ENCODE measurements at places on chromosomes 13 and 19. TPM values are rescaled to one million over a fixed set of nuclear protein-coding genes. Genes with fewer than 3 reads are reported as not detected.
A peak's percentile ranks its signal among the peaks of the same experiment; 100 is the strongest.

ATP11A gene
- 69.6 TPM for total RNA-seq

FAM98C gene
- 11.2 TPM for total RNA-seq

IGFL1 gene
- not detected for total RNA-seq

APOC4 gene
- total RNA-seq = not detected

S1PR4 gene
- 33.7 TPM for total RNA-seq

TNFSF11 gene
- total RNA-seq = 14.7 TPM

ACP5 gene
- total RNA-seq = 43.6 TPM

CRLF1 gene
- total RNA-seq = 0.43 TPM

UBL3 gene
- 13.7 TPM for total RNA-seq

CYP4F2 gene
- 1.1 TPM for total RNA-seq

DNA sequence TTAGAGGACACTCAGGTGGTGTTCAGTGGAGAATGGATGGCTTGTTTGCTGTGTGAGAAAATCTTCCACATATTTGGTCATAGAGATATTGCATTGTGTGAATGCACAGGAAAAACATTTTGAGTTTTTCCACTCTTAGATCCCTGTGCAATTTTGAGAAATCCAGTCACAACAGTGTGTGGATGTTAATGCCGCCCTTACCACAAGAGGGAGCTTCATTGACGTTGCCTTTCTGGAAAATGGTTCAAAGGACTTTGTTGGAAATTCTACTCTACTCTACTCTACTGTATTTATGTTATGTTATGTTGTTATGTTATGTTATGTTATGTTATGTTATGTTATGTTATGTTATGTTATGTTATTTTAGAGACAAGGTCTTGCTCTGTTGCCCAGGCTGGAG, 13.4 kb downstream of the ZNF20 start:
- H3K27ac ChIP-seq = no peak overlapping the region
- no peak for DNase-seq
- no peaks in the 10 kb centered on the region for H3K27me3 ChIP-seq
- no peaks in the 10 kb centered on the region for H3K4me1 ChIP-seq

DNA sequence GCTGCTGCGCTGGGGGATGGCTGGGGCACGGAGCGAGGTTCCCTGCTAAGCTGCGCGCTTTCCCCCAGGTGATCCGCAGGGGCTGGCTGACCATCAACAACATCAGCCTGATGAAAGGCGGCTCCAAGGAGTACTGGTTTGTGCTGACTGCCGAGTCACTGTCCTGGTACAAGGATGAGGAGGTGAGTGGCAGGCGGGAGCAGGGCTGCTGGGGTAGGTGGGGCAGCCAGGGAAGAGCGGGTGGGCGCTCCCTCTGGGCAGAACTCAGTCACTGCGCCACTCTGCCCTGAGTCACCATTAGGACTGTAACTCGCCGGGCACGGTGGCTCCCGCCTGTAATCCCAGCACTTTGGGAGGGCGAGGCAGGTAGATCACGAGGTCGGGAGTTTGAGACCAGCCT, 23.8 kb downstream of the TMED1 start:
- no peak overlapping the region for H3K4me3 ChIP-seq
- H3K27ac ChIP-seq = no peak overlapping the region
- H3K36me3 ChIP-seq = peaks cover 17% of the 10 kb centered on the region
- DNase-seq = no peak
- no peaks in the 10 kb centered on the region for H3K4me1 ChIP-seq

DNA sequence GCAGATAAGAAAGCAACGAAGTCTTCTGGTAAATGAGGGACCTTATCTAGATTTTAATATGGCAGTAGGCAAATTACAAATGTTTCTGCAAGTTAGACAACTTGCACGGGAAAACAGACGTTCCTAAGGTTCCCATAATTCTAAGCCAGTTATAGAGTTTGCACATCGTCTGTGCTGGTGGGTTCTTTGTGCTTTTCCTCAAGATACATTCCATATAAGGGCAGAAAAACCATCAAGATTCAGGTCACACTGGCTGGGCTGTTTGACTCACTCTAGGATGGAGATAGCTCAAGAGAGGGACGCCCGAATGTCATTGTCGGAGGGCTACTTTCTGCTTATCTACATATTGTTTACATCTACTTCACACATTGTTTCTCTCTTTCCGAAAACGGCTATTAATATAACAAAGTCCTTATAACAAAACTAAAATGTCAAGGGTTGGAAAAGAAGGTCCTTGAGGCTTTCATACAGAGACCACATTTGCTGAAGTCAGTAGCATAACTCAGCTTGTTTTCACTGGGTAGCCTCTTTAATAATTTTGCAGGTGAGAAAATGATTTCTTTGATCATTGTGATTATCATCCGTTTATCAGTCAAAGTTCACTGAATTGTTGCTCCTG, 44.4 kb downstream of the SOX1 start:
- no peak for DNase-seq
- no peak overlapping the region for H3K27ac ChIP-seq
- no peaks in the 10 kb centered on the region for H3K4me1 ChIP-seq
- no peak overlapping the region for H3K4me3 ChIP-seq
- H3K27me3 ChIP-seq = no peaks in the 10 kb centered on the region
- no peaks in the 10 kb centered on the region for H3K36me3 ChIP-seq

- H3K4me1 ChIP-seq = peaks cover 7% of the 10 kb centered on the region
- no peaks in the 10 kb centered on the region for H3K36me3 ChIP-seq
- no peak overlapping the region for H3K4me3 ChIP-seq
These were observed 6.6 kb downstream of the NDUFB7 start for GRCh38 chr19:14565298-14565679.

DNA sequence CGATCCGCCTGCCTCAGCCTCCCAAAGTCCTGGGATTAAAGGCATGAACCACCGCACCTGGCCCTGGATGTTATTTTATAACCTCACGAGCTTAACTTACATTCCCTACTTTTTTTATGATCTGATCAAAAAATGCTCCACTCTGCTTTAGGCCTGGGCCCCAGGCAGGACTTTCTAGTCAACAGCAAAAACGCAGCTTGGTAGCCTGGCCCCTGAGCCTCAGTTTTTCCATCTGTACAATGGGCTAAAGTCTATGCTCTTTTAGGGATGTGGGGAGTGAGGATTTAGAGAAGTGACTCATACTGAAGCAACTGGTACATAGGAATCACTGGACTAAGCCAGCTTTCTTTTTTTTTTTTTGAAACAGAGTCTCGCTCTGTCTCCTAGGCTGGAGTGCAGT, 11.9 kb upstream of the PIK3R2 start:
- H3K36me3 ChIP-seq = peaks cover 32% of the 10 kb centered on the region
- H3K27me3 ChIP-seq = no peaks in the 10 kb centered on the region
- H3K4me1 ChIP-seq = no peaks in the 10 kb centered on the region
- no peak overlapping the region for H3K27ac ChIP-seq
- DNase-seq = no peak

GRCh38 chr13:90594681-90595080, 752.8 kb upstream of the MIR17HG start:
- no peaks in the 10 kb centered on the region for H3K36me3 ChIP-seq
- no peak overlapping the region for H3K4me3 ChIP-seq
- H3K27me3 ChIP-seq = no peaks in the 10 kb centered on the region
- no peak overlapping the region for H3K27ac ChIP-seq
- no peak for DNase-seq

DNA sequence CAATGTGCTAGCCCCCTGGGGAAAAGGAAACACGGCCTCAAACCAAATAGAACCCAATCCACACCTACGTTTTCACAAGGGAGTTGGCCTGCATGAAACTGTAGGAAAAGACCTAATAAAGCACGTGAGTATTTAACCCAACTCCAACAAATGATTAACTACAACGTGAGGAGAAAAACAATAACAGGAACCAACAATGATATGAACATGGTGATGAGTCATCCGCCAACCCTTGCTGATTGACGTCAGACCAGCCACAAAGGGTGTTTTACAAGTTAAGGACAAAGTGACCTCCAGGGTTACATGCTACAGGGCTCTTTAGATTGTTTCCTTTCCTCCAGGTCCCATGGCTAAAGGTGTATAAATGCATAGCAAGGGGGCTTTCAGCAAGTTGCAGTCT, 460.5 kb downstream of the COG6 start:
- H3K4me1 ChIP-seq = no peaks in the 10 kb centered on the region
- no peak overlapping the region for H3K27ac ChIP-seq
- H3K27me3 ChIP-seq = no peaks in the 10 kb centered on the region
- H3K4me3 ChIP-seq = no peak overlapping the region
- peak; percentile 48 for DNase-seq
- H3K36me3 ChIP-seq = no peaks in the 10 kb centered on the region

DNA sequence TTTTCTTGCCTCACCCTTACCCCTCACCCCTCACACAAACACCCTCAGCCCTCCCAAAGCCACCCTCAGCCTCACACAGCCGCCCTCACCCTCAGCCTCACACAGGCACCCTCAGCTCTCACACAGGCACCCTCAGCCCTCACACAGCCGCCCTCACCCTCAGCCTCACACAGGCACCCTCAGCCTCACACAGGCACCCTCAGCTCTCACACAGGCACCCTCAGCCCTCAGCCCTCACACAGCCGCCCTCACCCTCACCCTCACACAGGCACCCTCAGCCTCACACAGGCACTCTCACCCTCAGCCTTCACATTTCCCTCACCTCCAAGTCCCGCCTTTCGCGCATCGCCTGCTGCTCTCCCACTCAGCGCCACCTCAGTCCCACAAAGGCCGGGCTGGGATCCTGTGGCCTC, 287 bp upstream of the ZSCAN22 start:
- peak overlapping the region; percentile 79 for H3K27ac ChIP-seq
- H3K4me1 ChIP-seq = peaks cover 5% of the 10 kb centered on the region
- H3K27me3 ChIP-seq = no peaks in the 10 kb centered on the region
- no peaks in the 10 kb centered on the region for H3K36me3 ChIP-seq

- DNase-seq = no peak
- peaks cover 9% of the 10 kb centered on the region for H3K4me1 ChIP-seq
- H3K27ac ChIP-seq = peak overlapping the region; percentile 88
- peak overlapping the region; percentile 85 for H3K4me3 ChIP-seq
- H3K36me3 ChIP-seq = peaks cover 15% of the 10 kb centered on the region
These were observed 533 bp downstream of the ZNF544 start for GRCh38 chr19:58229255-58229639.

DNA sequence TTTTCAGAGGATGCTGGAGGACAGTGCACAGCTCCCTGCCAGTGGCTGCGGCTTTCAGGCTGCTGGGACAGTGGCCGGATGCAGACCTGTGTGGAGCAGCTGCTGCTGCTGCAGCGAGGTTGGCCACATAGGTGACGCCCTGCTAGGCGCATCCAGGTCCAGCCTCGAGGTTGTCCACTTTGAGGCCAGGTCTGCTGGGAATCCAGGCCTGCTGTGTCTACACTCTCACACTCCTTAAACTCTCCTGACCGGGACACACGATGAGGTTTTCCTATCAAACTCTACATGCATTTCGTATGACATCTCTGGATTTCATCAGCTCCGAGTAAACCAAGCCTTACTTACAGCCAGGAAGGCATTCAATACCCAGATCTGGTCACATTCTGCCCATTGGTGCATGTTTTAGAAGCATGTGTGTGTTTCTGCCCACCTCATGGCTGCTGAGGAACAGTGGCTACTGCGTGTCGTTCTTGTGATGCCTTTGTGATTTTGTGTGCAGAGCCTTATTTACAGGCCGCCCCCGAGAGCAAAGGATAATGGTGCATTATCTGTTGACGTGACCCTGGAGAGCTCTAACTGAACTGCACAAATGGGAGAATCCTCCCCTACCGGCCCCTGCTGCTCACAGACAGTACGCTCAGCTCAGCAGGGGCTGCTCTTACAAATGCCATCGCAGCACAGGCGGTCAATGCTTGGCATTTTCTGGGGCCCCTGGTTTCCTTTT, 12.3 kb upstream of the MCF2L start:
- no peaks in the 10 kb centered on the region for H3K27me3 ChIP-seq
- H3K4me3 ChIP-seq = no peak overlapping the region
- no peak overlapping the region for H3K27ac ChIP-seq

DNA sequence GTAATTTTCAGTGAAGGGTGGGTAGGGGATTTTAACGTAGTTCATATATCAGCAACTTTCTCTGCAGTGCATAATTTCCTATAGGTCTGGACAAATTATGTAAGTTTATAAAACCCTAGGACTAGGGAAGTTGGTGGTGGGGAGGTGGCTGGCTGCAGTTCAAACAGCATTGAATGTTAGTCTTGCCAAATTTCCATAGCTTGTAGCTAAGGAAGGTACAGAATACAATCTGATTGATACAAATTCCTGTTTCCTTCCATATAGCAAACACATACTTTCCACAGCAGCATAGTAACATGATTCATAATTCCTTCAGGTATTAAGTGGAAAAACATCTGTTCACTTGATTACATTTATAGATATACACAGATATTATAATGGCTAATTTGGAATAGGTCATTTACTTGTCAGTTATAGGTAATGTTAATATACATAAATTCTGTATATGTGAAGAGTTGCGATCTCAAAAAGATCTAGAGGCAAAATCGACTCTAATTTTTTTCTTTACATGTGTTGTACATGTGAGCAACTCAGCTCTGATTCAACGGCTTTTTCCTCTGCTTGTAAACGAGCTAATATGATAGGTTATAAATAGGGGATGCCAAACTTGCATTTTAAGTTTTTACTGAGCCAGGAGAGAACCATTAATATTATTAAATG, 233.4 kb upstream of the CSNK1A1L start:
- no peaks in the 10 kb centered on the region for H3K27me3 ChIP-seq
- no peak overlapping the region for H3K4me3 ChIP-seq
- no peak overlapping the region for H3K27ac ChIP-seq

DNA sequence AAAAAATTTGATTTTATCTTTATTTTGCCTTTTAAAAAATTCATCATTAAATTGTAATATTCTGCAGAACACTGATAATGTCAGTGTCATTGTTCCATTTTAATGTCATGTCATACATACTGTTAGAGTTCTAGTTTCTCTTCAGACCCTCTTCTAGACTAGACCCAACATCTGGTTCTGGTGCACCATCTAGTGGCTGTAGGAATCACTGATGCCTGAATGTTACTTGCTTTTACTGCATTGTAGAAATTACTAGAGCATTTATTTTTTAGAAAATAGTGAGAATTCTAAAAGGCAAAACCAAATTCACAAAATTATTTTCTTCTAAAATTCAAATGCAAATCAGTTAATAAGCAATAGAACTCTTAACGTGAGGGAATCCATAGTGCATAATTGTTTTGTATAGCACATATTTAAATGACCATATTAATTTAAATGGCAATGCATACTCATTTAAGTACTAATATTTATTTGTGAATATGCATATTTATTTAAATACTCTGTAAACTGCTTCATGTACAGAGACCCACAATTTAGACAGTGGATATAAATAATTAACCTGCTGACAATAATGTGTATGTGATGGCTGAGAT, 425.7 kb downstream of the KLF12 start:
- H3K27ac ChIP-seq = no peak overlapping the region
- no peaks in the 10 kb centered on the region for H3K36me3 ChIP-seq
- no peaks in the 10 kb centered on the region for H3K27me3 ChIP-seq
- no peak for DNase-seq
- no peaks in the 10 kb centered on the region for H3K4me1 ChIP-seq

- no peaks in the 10 kb centered on the region for H3K27me3 ChIP-seq
- DNase-seq = no peak
- H3K27ac ChIP-seq = no peak overlapping the region
- no peaks in the 10 kb centered on the region for H3K36me3 ChIP-seq
- H3K4me1 ChIP-seq = no peaks in the 10 kb centered on the region
These were observed 45.7 kb upstream of the TDRD3 start for GRCh38 chr13:60351326-60351725.

DNA sequence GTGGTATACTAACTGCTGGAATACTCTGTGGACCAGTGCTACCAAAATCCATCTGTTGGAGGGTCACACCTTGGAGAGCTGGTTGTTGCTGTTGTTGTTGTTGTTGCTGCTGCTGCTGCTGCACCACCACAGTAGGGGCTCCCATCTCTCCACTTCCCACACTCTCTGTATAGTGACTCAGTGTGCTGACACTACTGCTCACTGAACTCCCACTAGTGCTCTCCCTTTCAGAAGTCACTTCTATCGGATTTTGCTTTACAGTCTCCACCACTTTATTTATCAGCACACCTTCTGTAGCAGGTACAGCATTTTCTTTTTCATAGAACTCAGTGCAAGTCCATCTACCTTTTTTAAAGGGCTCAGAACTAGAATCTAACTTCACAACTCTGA, 1.7 kb downstream of the TSC22D1 start:
- no peak overlapping the region for H3K4me3 ChIP-seq
- H3K36me3 ChIP-seq = no peaks in the 10 kb centered on the region
- no peaks in the 10 kb centered on the region for H3K27me3 ChIP-seq
- H3K4me1 ChIP-seq = peaks cover 14% of the 10 kb centered on the region

All from GM12878 (cell line).